ENCODE measurements at places on chromosomes 1 and 21.

DNA sequence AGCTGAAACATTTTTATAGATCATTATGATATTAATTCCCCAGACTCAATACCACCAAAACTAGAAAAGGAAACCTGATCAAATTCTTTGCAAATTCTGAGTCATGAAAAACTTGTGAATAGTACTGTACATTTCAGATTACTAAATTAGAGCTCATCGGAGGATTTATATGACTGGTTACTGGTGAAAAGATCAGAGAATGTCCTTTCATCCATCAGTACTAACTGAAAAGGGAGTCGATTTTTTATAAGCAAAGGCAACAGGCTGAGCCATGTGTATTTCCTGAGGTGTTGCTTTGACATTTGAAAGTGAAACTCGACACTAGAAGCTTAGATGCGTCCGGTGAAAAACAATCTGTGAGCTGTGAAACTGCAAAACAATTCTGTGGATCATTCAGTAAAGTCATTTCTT lies 155.7 kb downstream of the TNFSF18 start:
- no peak for DNase-seq

DNA sequence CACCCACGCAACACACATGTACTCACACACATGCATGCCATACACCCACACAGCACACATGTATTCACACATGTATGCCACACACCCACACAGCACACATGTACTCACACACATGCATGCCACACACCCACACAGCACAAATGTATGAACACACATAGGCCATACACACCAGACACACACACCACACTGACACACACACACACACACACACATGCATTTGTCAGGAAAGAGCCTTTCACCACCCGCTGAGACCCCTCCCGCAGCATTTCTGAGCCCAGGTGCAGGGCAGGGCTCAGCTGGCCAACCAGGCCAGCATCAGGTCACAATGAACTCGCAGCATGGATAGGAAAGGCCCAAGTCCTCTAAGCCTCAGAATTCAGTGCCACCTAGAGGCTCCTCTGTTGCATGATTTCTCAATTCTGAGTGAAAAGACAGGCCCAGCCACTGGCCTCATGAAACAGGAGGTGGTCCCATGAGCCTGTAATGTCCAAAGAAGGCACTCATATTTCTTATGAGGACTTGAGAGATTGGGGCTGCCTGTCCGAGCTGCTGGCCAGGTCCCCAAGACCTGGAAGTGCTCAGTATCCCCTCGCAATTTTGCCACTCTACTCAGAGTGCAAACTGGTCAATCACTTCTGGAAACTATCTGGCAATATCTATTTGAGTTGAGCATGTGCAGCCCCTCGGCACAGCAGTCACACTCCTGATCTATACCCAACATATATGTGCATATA lies 57.3 kb downstream of the PSMG1 start:
- no peak for DNase-seq

- no peak for DNase-seq
Measured at GRCh38 chr1:6984536-6984935, 199.3 kb downstream of the CAMTA1 start.

DNA sequence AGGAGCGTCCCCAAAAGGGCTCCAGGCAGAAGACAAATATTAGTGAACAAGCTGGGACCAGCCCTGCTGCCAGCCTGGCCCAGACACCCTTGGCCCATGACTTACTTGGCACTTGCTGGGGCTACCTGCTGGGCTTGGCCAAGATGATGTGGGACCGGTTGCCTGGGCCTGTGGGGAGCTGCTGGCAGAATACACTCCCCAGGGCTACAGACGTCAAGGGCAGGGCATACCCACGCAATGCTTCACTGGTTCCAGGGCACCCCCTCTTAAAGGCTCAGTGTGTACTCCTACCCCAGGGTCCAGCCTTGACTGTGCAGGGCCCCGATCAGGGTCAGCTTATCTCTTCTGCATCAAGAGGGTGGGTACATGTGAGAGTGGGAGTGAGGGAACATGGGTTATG lies 106.5 kb upstream of the SLC2A1 start:
- no peak for DNase-seq

DNA sequence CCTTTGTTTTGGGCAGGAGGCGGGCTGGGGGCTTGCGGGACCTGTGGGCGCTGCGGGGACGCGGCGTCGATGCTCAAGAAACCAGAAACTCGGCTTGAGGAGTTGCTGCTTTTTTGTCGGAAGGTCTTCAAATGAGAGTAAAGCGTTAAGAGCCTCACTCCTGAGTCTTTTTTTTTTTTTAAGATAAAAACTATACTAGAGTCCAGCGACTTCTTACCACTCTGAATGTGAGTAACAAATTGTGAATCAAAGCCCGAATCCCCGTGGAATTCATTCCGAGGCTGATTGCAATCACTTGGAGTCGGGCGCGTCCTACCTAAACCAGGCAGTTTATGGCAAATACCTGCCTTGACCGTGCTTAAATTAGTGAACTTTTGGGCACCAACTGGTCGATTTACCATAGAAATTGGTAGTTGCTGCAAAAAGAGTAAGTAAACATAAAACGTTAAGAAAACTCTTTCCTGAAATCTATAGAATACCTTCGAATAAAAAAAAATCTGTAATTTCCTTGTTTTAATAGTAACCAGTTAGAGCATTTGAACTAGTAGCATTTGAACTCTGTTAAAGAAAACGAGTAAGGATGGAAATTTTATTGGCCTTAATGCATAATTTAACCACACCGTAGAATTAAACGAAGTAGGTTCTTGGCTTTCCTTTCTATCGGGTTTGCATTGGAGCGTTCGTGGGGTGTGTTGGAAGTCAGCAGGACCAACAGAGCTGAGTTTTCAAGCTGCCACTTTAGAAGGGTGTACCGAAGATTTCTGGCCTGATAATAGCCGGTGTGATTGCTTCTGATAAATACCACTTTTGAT lies 769 bp downstream of the GPSM2 start:
- no peak for DNase-seq

DNA sequence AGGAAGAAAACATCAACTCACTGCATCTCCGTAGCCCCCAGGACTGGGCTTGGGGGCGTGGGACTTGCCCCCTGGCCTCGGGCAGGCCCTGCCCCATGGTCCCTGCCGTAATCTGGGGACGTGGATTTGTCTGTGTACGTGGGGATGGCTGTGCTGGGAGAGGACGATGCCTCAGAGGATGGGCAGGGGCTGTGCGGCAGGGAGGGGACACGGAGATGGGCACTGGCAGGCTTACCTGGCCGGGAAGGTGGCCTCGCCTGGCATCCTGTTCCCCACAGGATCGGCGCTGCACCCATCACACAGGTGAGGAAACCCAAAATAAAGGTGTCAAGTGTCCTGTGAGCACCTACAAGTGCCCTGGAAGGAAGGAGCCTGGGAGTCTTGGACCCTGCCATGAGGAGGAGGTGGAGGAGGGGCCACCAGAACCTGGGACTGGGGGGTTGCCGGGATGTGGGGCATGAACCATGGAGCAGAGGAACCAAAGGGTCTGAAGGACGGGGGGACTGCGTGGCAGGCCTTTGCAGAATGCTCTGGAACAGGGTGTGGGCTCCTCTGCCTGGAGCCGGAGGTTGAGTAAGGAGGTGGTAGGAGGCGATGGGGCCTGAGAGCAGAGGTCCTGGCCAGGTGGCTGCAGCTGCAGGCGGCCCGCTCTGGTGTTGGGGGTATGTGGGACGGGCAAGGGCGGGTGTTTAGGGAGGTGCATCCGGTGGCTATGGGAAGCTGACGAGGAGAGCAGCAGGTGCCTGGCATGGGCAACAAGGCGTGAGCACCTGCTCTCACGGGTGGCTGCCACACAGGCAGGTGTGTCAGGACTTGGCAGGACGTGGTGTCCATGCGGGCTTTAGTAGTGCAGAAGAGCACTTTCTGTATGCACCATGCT lies 27.8 kb upstream of the LRRC3 start:
- no peak for DNase-seq

DNA sequence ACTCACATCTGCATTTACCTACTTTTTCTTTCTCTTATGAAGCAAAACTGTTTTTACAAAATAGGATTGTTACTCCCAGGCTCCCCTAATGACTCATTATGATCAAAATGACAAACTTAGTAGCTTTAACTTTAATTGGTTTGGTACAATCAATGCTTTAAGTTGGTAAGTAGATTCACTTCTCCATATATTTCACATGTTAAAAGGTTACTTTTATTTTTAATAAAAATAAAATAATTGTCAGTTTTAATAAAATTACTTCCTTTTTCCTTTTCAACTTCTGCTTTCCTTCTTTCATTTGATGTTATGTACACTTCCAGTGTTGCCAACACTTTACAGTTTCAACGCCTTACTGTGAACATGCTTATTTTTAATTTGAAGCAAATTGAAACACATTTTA lies 477.6 kb downstream of the SETD4 start:
- DNase-seq, result no peak

GRCh38 chr1:214801191-214801590 lies 198.2 kb downstream of the CENPF start:
- no peak for DNase-seq

DNA sequence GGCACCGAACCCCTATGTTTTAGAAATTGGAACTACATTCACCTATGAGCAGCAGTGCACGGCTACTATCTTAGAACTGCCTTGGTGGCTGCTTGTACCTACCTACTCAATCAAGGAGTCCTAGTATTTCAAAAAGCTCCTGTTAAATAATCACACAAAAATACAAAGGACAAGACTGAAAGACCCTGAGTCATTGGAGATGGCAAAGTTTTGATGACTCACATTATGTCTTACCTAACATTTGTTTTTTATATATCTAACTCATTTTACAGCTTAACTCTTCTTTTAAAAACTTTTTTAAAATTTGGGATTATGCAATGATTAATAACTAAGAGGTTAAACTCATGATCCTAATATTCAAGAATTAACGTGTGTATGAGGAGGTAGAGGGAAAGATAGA lies 1206.0 kb upstream of the TMPRSS15 start:
- no peak for DNase-seq

- DNase-seq, result no peak
Measured at GRCh38 chr1:62433861-62434617, 2.8 kb upstream of the USP1 start.

DNA sequence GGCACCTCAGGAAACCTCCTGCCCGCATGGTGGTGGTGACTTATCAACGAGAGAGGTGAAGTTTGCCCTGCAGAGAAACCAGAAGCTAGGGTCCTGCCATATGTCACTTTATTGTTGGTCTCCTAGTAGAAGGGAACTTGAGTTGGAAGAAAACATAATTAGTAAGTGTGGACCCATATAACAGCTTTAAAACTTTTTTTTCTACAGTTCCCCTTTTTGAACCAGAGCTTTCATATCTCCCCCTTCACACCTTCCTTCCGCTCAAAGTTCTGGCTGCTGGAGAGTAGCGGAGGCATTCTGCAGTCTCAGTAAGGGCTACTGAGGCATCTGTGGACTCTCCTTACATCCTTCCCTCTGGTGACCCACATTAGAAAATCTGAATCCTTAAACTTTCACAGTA lies 48.9 kb downstream of the PHC2 start:
- DNase-seq, result no peak

GRCh38 chr1:119674835-119675289 lies 26.8 kb upstream of the ZNF697 start:
- DNase-seq, result no peak

- no peak for DNase-seq
Measured at GRCh38 chr1:151953409-151954094, 40.1 kb downstream of the S100A10 start.

- no peak for DNase-seq
Measured at GRCh38 chr1:216843409-216843808, 120.2 kb upstream of the ESRRG start.

GRCh38 chr1:77063118-77063517 lies 156.1 kb downstream of the PIGK start:
- no peak for DNase-seq

DNA sequence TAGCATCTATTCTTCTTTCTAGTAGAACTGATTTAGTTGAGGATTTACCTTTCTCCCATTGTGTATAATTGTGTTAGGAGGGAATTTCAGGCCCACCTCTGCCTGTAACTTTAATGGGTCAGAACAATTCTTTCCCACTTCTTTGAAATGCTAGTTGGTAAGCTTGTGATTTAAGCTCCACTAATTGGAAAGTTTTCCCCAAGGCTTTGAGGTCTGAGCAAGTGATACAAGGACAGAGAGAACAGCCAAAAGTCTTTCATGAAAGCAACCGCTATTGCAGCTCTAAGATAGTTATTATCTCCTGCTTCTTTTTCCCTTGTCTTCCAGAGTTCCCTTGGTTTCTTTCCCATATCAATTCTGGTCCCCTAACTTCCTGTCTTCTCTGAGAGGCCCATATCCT lies 38.7 kb upstream of the PDC start:
- no peak for DNase-seq

Data from smooth muscle cell of the brain vasculature (primary cell).